NCI-H2171 treated with DMSO at 0.1 percent for 48 hours (cell line): ENCODE measurements at places on chromosomes 5 and 9.

DNA sequence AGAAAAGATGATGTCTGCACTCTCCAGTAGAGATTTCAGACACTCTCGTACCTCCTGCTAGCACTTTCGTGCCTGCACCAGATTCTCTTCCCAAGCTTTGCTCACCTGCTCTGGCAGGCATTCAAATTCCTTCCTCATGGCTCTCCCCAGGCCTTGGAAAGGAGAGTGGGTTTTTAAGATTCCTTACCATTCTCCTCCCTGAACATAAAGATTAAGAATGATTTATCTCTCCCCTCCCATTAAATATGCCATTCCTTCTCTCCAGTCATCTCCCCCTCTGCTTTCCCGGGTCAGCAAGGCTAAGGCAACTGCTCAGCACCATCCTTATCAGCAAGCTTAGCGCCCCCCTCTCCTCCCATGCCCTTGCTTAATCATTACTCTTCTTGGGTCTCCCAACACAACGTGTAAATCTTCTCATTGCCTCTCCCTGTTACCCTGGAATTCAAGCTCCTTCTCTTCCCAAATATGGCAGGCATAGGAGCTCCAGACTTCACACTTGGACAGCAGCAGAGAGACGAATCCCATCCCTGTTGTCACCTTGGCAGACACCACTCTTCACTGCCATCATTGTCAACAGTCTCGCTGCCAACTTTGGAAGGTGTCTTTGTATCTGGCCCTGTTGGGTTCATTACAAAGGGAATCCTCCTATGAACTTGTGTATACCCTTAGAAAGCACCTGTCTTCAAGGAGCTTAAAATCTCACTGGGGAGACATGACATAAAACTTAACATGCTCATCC is 332.9 kb downstream of the SLIT3 start:
- no peak for DNase-seq

DNA sequence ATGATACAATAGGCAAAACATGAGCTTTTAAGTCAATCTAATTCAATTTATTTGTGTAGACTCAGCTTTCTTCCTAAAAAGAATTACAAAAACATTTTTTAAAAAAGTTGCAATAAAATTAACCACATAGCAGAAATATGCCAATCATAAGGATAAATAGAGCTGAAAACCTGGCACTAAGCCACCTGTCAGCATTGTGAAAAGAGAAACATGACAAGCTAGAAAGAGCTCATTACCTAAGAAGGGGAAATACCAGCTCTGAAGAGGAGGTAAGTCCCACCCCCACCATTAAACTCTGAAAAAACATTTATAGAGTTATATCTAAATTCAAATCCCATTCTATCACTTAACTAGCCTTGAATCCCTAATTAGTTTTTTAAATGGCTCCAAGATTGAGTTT is 372.9 kb downstream of the OSTF1 start:
- no peak for DNase-seq

GRCh38 chr9:80547613-80548012 is 975.8 kb downstream of the TLE4 start:
- DNase-seq: no peak

DNA sequence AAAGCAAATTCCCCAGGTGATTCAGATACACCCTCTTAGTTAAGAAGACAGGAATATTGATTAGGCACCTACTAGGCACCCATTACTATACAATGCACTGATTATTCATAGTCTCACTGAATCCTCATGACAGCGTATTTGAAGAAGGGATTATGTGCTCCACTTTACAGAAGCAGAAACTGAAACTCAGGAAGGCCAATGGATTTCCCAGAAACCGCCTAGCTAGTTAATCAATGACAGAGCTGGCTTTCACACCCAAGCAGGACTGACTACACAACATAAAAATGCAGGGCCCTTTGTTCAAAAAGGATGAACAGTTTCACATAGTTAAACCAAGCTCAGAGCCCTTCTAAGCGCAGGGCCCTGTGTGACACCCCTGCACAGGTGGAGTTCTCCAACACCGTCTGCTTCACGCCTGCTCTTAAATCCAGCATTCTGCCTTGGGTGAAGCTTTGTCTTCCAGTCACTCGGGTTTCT is 117.3 kb downstream of the TTLL11 start:
- DNase-seq: no peak

- no peak for DNase-seq
Observed at GRCh38 chr9:113131689-113132151, 19.1 kb upstream of the SLC31A2 start.

DNA sequence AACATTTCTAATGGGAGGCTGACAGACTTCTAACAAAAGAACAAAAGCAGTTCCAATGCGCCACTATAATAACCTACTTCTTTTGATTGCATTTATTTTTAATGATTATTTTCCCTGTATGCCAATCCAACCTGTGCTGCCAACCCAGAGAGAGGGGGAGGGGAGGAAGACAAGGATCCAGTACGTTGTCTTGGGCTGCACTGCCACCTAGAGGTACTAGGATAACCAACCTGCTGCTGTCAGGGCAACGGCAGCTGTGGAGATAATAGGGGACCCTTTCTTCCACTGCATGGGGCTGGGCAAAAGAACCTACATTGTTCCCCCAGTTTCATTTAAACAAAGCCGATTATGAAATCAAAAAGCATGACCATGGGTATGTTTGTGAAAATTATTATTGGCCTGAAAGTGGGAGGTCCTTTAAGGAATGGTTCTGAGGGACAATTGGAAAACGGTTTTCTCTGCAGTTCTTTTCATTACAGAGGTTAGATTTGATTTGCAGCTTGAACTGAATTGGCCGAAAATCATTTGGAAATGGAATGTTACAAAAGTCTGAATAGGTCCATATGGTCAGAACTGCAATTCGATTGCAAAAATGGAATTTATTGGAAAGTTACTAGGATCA is 101.3 kb downstream of the RASEF start:
- peak; percentile 85 for DNase-seq

- DNase-seq: no peak
Observed at GRCh38 chr5:21663082-21663481, 1190.1 kb downstream of the CDH12 start.

DNA sequence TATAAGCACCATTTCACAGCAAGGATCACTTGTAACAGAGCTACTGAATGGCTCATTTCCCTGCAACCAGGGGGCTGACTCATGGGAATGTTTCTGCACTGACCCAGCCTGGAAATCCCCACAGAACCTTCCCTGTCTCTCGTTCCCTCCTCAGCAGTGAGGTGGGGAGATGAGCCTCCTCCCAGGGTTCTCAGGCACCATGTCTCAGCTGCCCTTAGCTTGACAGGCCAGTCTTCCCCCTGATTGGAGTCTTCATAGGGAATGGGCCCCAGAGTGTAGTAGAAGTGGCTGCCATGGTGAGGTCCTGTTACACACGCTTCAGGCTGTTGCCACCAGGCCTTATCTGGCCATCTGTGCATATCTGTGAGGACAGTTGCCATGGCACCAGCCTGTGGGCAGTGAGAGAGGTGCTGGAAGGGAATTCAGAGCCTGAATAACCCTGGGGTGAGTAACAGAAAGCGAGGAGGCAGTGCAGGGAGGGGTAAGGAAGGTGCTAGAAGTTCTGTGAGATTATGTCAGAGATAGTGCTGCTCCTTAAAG is 324.4 kb downstream of the ENC1 start:
- DNase-seq: no peak

DNA sequence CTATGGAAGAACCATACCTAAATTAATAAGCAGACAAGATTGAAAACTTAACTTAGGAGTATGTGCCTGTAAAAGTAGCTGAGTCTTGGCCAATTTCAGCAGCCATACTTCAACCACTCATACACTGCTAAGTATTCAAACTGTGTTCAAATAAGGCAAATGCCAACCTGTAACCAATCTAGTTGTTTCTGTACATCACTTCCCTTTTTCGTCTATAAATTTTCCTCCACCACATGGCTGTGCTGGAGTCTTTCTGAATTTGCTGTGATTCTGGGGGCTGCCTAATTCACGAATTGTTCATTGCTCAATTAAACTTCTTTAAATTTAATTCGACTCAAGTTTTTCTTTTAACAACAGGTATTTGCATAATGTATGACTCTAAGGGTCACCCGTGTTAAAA is 184.4 kb downstream of the PLK2 start:
- DNase-seq: no peak

DNA sequence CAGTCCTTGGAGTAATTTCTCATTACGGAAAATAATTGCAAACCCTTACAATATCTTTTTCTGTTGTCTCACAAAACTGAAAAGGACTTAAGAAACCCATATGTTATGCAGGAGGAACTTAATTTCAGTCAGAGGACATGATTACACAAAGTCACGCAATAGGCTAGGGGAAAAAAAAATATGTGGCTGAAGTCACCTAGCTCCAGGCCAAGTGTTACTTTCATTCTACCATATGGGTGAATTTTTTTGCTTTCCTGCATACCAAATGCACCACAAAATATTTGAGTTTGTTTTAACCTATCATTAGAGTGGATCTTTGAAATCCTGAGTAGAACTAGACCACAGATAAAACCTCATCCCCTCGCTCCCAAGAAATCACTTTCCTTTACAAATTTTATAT is 523.5 kb downstream of the CAAP1 start:
- no peak for DNase-seq

DNA sequence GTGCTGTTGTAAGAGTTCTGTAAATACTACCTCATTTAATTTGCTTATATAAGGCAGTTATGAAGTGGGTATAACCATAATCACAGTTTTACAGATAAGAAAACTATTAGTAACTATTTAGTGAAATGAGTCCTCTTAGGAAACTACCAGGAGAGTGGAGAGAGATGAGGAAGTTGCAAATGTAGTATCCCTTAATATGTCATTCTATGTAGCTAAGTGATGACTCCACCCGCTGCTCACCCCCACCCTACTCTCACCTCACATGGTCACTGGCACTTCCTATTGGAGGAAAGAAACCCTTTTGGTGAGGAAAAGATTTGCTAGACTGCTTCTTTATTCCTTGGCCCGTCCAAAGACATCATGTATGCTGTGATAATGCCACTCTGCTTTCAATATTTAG is 241.8 kb upstream of the SLC24A2 start:
- no peak for DNase-seq

DNA sequence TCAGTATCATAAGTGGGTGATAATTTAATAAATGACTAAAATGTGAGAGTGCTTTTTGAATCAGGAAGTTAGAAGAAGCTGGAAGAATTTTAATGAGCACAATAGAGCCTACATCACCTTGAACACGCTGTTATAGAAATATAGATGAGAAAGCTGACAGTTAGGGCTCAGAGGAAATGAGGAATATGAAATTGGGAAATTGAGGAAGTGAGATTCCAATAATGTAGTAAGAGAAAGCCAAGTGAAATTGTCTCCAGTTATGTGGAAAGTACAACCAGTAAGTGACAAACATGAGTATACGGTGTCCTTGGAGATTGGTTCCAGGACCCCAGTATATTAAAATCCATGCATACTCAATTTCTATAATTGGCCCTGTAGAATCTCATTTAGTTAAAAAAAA is 235.9 kb upstream of the FAM174A start:
- no peak for DNase-seq
